ENCODE measurements at places on chromosomes 5 and 9. TPM values are rescaled to one million over a fixed set of nuclear protein-coding genes. Genes with fewer than 3 reads are reported as not detected.

The TAF11L5 gene
- not detected for total RNA-seq

The SCGB3A2 gene
- total RNA-seq, result not detected

The IL13 gene
- not detected for total RNA-seq

The PCDHB7 gene
- 5.0 TPM for total RNA-seq

The SLC25A2 gene
- 1.1 TPM for total RNA-seq

The PPP2R2B gene
- total RNA-seq, result 27.3 TPM

The SUSD3 gene
- 10.3 TPM for total RNA-seq

The MELK gene
- total RNA-seq, result 1.1 TPM

The SH3GL2 gene
- not detected for total RNA-seq

The EGFLAM gene
- total RNA-seq, result 14.4 TPM

The TMOD1 gene
- total RNA-seq, result 56.6 TPM

The PARP8 gene
- total RNA-seq, result 47.6 TPM

The C9orf78 gene
- total RNA-seq, result 33.8 TPM

The C5orf34 gene
- 2.0 TPM for total RNA-seq

The KCNN2 gene
- 0.32 TPM for total RNA-seq

The OTP gene
- not detected for total RNA-seq

The PCDHGA10 gene
- total RNA-seq, result 11.4 TPM

The AGXT2 gene
- total RNA-seq, result not detected

The SPINK13 gene
- not detected for total RNA-seq

The FLT4 gene
- 22.1 TPM for total RNA-seq

The TTC23L gene
- total RNA-seq, result 0.72 TPM

The RAB3C gene
- 21.7 TPM for total RNA-seq

The FAM221B gene
- not detected for total RNA-seq

The IRX1 gene
- total RNA-seq, result 4.3 TPM

The PCDHGB6 gene
- 14.6 TPM for total RNA-seq

The CACFD1 gene
- 15.9 TPM for total RNA-seq

The TRPM6 gene
- total RNA-seq, result 1.0 TPM

The FAM174A gene
- 14.3 TPM for total RNA-seq

The ORM2 gene
- not detected for total RNA-seq

The FCN2 gene
- total RNA-seq, result not detected

The IFNA8 gene
- not detected for total RNA-seq

The MLANA gene
- total RNA-seq, result not detected

The GRXCR2 gene
- not detected for total RNA-seq

The CCL28 gene
- 5.3 TPM for total RNA-seq

The GRM6 gene
- total RNA-seq, result not detected

The EQTN gene
- 0.78 TPM for total RNA-seq

The KLHL3 gene
- 20.7 TPM for total RNA-seq

The ZNF462 gene
- total RNA-seq, result 15.1 TPM

The SHISAL2B gene
- not detected for total RNA-seq

The IL33 gene
- total RNA-seq, result 68.2 TPM

The WNT8A gene
- not detected for total RNA-seq

The AHRR gene
- total RNA-seq, result 3.8 TPM

The BBLN gene
- total RNA-seq, result 54.3 TPM

The EMB gene
- 40.2 TPM for total RNA-seq

The SPAAR gene
- 4.0 TPM for total RNA-seq

The LCN1 gene
- total RNA-seq, result not detected

The ECM2 gene
- total RNA-seq, result 65.6 TPM

The RGMB gene
- 13.9 TPM for total RNA-seq

The FREM1 gene
- total RNA-seq, result 18.9 TPM

The CATSPER3 gene
- 0.29 TPM for total RNA-seq

The RASGEF1C gene
- 1.2 TPM for total RNA-seq

The KCNT1 gene
- total RNA-seq, result 0.16 TPM
